ENCODE measurements at places on chromosomes 12 and 14.
A peak's percentile ranks its signal among the peaks of the same experiment; 100 is the strongest.

GRCh38 chr14:59090572-59090971, 97.9 kb upstream of the DAAM1 start:
- no peak for DNase-seq

GRCh38 chr14:102893452-102893851, 29.0 kb upstream of the AMN start:
- no peak for DNase-seq

DNA sequence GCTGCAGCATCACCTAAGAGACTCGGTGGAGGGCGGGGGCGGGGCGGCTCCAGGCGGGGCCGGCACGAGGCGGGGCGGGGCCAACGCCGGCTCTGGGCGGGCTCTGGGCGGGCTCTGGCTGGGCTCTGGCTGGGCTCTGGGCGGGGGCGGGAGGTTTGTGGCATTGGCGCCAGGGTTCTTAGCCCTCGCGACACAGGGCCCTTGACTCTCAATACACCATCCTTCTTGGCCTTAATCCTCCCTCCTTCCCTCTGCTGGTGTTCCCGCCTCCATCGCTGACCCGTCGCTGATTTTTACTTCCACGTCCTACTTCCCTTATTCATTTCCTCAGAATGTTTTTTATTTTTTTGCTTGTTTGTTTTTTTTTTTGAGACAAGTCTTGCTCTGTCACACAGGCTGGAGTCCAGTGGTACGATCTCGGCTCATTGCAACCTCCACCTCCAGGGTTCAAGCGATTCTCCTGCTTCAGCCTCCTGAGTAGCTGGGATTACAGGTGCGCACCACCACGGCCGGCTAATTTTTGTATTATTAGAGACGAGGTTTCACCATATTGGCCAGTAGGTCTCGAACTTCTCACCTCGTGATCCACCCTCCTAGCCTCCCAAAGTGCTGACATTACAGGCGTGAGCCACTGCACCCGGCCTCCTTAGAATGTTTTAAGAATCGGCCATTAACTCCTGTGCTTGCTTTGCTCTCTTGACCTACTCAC, at the start of gene BLTP3B:
Gene BLTP3B, minus strand, starts transcription at position 24 of the 709 bp plus-strand sequence. CDS start 239 bp downstream, outside the sequence.
- DNase-seq = peak; percentile 82

GRCh38 chr12:1834186-1834925, 14.0 kb downstream of the LRTM2 start:
- no peak for DNase-seq

DNA sequence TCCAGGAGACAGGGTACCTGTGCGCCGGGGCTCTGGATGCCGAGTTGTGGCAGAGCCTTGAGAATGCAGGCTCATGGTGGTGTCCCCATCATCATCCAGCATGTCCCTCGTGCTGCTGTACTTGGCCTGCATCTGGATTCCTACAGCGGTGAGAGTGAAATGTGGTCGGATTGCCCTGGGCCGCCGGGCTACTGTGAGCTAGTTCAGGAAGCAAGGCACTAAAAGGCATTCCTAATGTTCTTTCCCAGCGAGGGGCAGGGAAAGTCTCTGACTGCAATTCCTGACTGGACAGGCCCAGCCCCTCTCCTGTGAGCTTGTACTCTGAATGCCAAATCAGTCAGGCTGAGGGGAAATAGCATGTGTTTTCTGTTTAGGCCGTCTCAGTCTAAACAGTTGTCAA, at the start of gene CLEC1A:
Gene CLEC1A, minus strand, starts transcription at position 195 of the 400 bp plus-strand sequence. Its CDS starts 63 bp downstream, at position 132.
- no peak for DNase-seq

GRCh38 chr12:21169878-21170472, 39.0 kb downstream of the SLCO1B1 start:
- DNase-seq = no peak

GRCh38 chr12:67451206-67451605, 182.0 kb downstream of the CAND1 start:
- DNase-seq = no peak

- DNase-seq = no peak
These were observed 99.4 kb downstream of the ETV6 start for GRCh38 chr12:11748903-11749302.

DNA sequence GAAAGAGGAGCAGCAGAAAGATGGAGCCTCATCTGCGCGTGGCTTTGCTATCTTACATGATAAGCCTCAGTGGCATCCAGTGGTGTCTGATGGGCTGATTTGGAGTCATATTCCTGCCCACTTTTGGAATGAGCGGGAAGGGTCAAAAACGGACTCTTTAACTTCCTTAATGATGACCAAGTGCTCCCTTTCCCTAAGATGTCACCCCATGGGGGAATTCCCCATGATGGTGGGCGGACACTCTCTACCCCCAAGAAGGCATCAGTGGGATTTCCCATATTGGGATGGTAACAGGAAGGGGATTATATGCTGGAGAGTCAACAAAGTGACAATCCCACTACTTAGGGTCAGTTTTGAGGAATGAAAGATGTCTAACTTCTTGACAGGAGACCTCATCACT, 110.9 kb downstream of the GPATCH2L start:
- DNase-seq = no peak

- DNase-seq = no peak
These were observed 2.9 kb downstream of the SP7 start for GRCh38 chr12:53333289-53333688.

GRCh38 chr14:52877628-52878027, 73.2 kb downstream of the FERMT2 start:
- no peak for DNase-seq

DNA sequence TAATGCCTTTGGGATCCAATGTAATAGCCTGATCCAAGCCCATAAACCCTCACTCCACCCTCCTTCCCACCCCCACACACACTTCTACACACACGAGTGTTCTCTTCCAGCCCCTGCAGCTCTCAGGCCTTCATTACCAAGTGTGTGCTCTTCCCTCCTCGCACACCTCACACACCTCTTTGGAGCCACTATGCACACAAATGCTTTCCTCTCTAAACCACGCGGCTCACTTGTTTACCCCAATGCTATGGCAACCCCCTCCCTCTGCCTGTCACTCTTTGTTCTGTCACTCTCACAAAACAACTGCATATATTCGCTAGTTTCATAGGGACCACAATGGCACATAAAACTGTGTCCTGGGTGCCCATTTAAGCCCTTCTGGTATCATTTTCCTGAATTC, 35.1 kb downstream of the PPP2R5E start:
- DNase-seq = no peak

- DNase-seq = no peak
These were observed 1.7 kb upstream of the TMPO start for GRCh38 chr12:98513379-98514322.

GRCh38 chr12:76544601-76545261, 14.8 kb downstream of the OSBPL8 start:
- no peak for DNase-seq

DNA sequence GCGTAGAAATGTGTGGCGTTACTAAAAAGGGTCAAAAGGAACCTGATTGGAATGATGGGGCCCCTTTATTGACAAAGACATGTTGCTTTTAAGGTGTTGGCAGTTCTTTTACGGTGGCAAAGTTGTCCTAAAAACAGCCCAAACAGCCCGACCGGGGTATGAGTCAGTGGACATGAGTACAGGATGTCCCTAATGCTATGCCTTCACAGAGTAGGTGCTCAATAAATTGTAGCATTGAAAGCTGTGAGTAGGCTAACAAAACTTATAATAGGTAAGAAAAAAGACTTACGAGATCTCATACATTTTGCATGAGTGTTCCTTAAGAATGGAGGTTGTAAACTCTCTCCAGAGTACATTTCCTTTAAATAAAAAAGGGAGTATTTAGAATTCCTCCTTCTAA, 2.6 kb downstream of the ELK3 start:
- no peak for DNase-seq

DNA sequence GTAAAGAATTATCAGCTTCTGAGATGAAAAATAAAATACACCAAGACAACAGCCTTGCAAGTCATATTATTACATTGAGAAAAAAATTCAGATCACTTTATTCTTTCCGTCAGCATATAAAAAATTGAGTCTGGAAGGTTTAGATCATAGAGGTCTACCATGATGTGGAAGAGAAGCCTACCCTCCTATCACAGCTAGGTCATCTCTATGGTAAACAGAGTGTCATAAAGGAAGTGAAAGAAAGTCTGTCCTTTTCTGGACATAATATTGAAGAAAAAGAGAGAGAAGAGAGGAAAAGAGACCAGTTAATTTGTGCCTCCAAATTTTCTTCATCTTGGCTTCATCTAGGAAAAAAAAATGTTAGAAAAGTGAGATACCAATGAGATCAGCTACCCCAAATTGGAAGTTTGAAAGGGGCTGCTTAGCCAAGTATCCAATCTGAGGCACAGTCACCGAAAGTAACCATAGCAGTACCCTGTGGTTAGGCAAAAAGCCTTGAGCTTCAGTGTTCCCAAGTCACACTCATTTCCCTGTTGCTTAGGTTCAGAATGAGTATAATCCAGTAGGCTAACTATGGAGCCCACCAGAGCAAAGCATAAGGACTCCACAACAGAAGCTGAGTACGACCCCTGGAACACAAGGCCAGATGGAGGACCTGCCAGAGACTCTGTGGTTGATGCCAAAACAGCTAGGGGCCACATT, 38.1 kb downstream of the DUSP6 start:
- DNase-seq = no peak

DNA sequence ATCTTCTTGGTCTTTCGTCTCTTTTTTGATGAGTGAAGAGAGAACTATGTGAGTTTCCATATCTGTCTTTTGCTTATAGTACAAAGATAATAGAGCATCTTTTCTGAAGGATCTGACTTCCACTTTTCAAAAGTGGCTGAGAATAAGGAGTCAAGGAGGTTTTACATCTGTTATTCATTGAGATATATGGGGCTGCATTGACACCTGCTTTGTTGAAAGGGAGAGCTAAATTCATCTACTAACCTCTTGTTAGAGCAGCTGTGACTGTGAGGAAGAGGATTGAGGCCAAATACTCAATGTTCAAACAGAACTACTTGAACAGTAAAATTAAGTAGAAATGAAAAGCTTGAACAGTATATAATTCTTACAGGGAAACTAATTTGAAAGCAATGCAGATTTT, 130.2 kb upstream of the ATP2B1 start:
- DNase-seq = no peak

DNA sequence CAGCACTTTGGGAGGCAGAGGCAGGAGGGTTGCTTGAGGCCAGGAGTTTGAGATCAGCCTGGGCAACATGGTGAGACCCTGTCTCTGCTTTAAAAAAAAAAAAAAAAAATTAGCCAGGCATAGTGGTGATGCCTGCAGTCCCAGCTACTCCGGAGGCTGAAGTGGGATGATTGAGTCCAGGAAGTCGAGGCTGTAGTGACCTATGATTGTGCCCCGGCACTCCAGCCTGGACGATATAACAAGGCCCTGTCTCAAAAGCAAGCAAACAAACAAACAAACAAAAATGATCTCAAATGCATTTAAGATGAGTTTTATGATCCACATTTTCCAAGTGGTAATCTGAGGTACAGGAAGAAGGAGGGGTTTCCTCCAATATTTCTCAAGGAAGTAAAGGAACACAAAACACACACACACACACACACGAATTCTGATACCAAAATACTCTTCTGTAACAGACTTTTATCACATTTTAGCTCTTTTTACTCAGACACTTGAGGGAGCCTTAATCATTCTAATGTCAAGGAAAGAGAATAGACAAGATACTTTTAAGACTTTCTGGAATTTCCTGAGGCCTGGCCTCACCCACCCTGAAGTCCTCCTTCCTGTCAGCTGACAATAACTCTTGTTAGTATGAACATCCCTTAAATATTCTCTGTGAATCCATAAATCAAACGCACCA, 44.4 kb upstream of the CERS5 start:
- no peak for DNase-seq

- no peak for DNase-seq
These were observed 71.3 kb downstream of the DERA start for GRCh38 chr12:15982471-15982870.

DNA sequence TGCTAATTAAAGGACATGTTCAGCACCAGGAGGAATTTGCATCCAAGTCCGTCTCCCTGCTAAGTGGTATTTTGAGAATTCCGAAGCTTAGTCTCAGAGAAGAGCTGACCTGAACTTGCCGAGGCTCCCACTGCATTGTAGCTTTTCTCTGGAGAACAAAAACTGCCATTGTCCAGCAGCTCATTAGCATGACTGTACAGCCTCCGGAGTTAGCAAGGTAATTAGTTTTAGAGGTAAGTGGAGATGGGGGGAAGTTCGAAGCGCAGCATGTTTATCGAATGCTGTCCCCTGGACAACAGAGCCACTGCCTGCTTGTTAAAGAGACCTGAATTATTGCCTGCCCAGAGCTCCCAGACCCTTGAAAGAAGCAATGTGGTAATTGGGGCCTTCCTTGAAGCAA, 160.3 kb upstream of the PELI2 start:
- no peak for DNase-seq

- no peak for DNase-seq
These were observed 907.5 kb upstream of the MDGA2 start for GRCh38 chr14:48582938-48583337.
